ENCODE measurements at places on chromosomes 11 and 22.
A peak's percentile ranks its signal among the peaks of the same experiment; 100 is the strongest.

DNA sequence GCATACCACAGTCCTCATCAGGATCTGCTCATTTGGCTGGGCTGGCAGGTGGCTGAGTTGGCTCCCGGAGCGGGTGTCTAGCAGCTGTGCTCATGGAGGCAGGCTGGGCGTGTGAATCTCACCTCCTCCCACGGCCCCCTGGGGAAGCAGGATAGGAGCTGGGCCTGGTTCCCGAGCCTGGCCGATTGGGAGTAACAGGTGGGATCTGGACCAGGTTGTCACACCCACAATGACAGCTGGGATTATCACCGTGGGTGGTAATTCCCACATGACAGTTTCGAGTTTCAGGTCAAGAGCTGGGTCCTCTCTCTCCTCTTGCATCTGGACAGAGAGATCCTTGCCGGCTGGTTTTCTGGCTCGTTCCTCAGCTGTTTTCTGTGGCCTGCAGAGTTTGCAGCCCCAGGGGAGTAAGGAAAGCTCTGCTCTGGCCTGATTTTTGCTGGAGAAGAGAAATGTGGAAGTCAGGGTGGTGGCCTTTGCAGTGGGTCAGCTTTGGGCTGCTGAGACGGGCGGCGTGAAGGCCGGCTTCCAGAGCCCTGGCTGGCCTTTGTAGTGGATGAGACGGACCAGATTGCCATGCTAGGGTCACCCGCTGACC is 57.0 kb downstream of the BCR start:
- DNase-seq, result peak; percentile 93

- DNase-seq, result no peak
These were observed 50.3 kb downstream of the COPB1 start for GRCh38 chr11:14449302-14449714.

GRCh38 chr11:63667995-63668795 is 3.0 kb downstream of the ATL3 start:
- DNase-seq, result no peak

GRCh38 chr11:70128435-70128906 is 50.4 kb downstream of the ANO1 start:
- peak; percentile 37 for DNase-seq

DNA sequence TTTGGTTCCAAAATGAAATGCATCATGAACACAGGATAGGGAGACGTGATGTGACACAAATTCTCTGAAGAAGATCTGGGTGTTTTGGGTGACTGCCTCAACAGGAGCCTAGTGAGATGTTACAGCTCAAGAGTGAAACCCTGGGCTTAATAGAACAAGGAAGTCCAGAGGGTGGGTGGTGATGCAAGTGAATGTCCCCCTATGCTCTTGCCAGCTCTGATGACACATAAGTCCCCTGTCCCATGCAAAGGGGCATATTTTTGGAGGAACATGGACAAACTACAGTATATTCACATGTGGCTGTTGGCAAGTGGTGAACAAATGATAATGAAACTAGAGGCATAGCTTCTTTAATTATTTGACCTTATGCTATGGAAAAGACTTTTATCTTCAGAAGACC is 9.2 kb downstream of the CRTAM start:
- DNase-seq, result no peak

Data from NCI-H1092 treated with DMSO at 0.1 percent for 48 hours (cell line).